Natural killer cell (primary cell): ENCODE measurements at places on chromosomes 12 and 14. TPM values are rescaled to one million over a fixed set of nuclear protein-coding genes. Genes with fewer than 3 reads are reported as not detected.

The DEPDC4 gene
- not detected for total RNA-seq

GRCh38 chr14:67515386-67516079 lies 17.6 kb upstream of the PLEKHH1 start:
- DNase-seq = no peak

The SERPINA12 gene
- total RNA-seq = not detected

DNA sequence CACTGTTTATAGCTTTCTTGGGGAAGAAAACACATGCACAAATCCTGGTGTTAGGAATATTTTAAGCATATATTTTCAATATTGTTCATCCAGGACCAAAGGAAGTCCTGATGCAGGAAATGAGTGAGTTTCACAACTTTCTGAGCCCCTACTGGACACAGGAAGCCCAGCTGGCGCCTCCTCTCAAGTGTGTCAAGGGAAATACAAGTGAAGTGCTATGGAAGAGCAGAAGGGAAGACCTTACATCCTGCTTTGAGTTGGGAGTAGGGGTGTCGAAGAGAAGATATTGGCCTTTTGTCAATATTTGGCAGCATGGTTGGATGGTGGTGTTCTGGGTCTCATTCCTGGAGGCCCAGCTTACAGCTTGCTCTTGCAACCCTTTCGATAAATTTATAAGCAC lies 66.1 kb upstream of the ZDHHC17 start:
- DNase-seq = no peak

The PLCZ1 gene
- not detected for total RNA-seq

DNA sequence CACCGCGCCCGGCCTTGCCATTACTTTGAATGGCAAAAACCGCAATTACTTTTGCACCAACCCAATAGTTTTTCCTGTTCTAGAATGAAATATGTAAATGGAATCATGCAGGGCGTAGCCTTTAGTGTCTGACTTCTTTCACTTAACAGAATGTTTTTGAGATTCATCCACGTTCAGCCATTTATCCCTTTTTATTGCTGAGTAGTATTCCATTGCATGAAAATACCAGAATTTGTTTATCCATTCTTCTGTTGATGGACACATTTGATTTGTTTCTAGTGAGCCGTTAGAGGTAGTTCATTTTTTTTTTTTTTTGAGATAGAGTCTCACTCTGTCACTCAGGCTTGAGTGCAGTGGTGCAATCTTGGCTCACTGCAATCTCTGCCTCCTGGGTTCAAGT lies 90.6 kb downstream of the SLC25A47 start:
- DNase-seq = no peak

DNA sequence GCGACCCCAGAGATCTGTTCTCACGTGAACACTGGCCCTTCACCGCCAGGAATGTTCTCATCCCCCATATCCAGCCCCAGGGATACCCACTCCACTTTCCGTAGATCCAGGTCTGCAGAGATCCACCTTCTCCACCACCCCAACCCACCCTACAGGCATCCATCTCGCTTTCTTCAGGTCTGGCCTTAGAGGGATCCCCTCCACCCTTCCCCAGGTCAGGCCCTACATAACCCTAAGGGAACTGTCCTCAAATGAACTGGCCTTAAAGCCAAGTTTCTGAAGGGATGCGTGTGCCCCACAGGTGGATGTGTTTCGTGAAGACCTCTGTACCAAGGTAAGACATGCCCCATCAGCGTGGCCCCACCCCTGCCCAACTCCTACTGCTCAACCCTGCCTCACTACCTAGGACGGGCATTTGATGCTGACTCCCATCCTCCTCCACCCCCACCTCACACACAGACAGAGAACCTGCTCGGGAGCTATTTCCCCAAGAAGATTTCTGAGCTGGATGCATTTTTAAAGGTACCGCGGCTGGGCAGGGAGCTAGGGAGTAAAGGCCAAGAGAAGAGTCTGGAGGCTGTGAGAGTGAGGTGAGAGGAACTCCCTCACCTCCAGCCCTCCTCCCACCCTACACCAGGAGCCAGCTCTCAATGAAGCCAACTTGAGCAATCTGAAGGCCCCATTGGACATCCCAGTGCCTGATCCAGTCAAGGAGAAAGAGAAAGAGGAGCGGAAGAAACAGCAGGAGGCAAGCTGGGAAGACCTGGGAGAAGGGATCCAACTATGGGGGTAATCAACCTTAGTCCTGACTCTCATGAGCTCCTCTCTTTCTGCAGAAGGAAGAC lies 912 bp downstream of the PSME1 start:
- DNase-seq = no peak

GRCh38 chr12:121219353-121219986 lies 9.5 kb downstream of the P2RX4 start:
- DNase-seq = no peak

DNA sequence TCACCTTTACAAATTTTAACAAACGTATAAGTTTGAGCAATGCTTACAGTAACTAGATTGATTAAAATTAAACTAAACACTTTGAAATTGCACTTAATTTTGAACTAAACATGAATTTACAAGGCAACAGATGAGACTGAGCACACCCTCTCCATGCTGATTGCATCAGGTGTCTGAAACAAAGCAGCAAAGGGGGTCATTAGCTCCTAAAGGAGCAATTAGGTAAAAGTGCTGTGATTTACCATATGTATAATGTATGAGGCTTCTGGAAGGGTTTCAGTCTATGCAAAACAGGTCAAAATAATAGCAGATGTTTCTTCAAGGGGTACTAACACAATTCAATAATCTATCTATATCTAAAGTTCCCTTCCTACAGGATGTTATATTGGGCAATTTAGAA lies 98.8 kb upstream of the LMNTD1 start:
- no peak for DNase-seq

The PARPBP gene
- 5.6 TPM for total RNA-seq

The KRT2 gene
- total RNA-seq = 1.4 TPM

The KRT6C gene
- not detected for total RNA-seq

The FAM181A gene
- not detected for total RNA-seq

The GSC gene
- 2.1 TPM for total RNA-seq

- DNase-seq = peak; percentile 96
Observed at GRCh38 chr12:14770496-14771461, 32.5 kb downstream of the WBP11 start.

- no peak for DNase-seq
Observed at GRCh38 chr12:4082809-4083403, 190.7 kb upstream of the CCND2 start.

GRCh38 chr14:67428501-67429031 lies 16.6 kb upstream of the PLEK2 start:
- DNase-seq = no peak

DNA sequence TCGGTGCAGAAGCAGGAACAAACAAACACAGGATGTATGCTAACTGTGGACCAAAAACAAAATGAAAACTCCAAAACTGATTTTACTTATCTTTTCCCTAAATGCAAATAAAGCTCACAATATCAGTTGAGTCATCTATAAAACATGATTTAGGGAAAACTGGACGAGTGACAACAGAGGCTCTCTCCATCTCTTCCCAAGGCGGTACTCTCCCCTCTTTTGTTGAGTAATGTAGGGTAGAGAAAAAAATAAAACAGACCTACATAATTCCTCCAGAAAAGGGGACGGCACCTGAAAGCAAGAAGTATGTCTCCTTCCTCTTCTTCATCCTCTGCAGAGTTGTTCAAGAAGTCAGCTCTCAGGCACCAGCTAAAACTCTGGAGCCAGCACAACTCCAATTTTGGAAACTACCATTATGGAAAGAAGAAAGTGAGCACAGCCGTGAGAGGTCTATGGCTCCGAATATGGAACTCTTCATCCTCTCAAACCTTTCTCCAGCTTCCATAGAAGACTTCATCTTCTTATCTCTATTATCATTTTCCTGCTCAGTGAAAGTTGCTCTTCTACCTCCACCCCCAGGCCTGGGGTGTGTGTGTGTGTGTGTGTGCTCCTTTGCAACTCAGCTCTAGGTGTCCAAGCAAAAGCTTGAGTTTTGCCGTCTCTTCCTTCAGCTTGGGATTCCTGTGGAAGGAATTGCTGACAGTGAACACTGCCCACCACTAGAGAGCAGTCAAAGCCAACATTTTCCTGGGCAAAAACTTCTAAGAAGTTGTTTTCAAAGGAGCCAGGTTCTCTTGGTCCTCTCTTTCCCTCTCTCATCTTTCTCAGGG lies 155.4 kb downstream of the DIO2 start:
- no peak for DNase-seq

DNA sequence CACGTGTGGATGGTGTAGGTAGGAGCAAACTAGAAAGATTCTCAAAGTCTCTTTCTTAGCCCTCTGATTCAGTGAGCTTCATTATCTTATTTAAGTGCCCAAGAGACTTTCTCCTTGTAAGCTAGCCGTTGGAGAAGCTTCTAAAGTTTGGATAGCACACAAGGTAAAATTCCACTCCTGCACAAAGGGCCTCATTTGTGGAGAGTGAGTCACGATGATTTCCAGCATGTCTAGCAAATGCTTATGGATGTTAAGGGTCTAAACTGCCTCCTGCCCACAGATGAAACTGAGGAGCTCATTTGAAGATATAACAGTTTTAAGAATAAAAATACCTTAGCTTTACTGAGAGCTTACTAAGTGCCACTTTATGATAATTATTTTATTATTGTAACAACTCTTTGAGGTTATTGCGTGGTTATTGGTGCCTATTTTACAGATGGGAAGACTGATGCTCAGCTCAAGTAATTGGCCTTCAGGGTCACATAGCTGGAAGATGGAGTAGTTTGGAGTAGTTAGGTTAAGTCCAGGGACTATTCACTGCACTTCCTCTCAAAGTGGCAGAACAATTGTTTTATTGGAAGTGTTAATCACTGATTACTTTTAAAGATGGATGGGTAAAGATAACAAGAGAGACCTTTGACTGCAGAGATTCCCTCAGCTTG lies 78.7 kb upstream of the HIF1A start:
- no peak for DNase-seq

GRCh38 chr14:67987606-67988005 lies 168.0 kb downstream of the RAD51B start:
- DNase-seq = no peak

- DNase-seq = no peak
Observed at GRCh38 chr14:72488514-72488913, 405.4 kb downstream of the DPF3 start.

The TSPAN19 gene
- total RNA-seq = not detected

DNA sequence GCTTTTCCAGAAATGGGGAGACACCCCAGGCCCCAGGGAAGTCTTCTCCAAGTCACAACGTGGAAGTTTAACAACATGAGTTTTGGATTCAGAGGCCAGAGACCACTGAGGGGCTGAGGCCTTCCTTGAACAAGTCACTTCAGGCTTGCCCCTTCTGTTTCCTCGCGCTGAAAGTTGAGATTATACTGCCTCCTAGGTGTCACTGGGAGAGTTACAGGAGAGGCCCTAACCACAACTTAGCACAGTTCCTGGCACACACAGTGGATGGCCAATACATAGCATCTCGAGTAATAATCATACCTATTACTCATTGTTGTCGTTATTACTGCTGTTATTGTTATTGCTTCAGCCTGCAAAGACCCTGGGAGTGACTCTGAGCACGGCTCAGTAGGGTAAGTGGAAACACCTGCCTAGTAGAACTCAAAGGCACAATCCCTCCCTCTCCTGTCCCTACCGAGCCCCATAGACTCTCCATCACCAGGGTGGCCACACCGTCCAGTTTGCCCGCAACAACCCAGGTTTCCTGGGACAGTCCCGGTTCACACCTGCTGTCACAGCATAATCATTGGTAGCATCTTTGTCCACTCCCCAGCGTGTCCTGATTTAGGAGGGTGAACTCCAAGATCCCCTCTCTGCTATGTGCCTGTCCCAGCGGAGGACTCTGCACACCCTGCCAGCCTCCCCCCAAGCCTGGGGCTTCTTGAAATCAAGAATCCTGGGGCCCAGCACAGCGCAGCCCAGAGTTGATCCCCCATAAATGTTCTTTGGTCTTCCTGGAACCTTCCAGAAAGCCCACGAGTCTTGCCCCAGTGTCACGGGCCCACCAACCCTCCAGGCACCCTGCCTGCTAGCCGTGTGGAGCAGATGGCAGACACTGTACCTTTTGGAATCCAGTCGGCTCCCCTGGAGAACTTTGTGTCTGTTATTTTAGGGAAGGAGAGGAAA lies 85.0 kb downstream of the SYNE3 start:
- peak; percentile 28 for DNase-seq

- no peak for DNase-seq
Observed at GRCh38 chr12:116540622-116541152, 18.5 kb upstream of the MAP1LC3B2 start.

The VEZT gene
- total RNA-seq = 35.1 TPM

DNA sequence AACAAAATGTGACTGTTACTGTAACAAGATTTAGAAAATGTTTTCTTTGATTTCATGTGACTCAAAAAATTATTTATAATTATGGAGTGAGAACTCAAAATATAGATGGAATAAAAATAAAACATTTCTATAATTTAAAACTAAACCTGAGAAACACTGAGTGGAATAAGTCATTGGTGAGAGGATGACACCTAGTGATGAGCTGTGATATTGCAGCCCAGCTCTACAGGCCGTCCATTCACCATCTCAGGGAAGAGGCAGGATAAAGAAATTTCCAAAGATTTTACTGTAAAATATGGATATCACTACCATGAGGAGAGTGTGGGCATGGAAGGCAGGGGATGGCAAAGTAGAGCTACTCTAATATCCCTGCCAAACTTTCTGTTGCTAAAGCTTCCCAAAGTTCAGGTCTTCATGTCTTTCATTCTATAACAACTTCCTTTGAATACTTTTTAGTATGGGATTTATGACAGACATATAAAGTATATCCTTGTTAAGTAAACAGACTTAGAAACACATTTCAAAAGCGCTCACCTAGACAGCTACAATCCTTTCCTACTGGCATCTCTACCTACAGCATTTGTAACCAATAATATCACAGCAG lies 308.0 kb downstream of the ITPR2 start:
- DNase-seq = no peak

DNA sequence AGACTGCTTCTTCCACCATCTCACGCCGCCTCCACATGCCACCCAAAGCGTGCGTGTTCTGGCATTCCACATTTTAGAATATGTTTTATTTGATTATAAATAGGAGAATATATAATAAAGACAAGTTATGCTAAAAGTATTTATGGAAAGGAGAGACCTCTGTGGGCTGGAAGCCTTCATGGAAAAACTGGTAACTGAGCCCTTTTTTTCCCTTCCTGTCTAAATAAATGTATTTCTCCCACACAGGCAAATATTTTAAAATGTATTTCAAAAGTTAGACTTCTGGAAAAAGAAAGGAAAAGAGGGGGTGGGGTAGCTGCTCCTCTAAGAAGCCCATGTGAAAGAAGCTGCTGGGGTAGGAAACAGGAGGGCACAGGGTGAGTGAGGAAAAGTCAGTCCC lies 16.1 kb upstream of the NR4A1 start:
- DNase-seq = no peak

The TAS2R46 gene
- total RNA-seq = 4.5 TPM

DNA sequence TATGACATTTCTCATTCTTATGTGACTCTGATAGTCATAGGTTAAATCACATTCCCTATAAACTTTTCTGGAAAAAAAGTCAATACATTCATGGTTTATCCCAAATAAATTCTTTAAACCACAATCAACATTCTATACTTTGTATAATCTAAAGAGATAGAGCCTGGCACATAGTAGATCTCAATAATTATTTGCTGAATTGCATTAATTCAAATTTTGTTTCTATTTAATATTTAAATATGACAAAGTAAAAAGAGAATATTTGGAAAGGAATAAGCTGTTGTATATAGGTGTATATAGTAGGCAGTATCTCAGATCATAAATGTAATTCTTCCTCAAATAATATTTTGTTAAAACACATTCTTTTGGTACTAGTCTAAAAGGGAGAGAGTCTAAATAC lies 102.2 kb upstream of the USP15 start:
- DNase-seq = no peak

The ACOT2 gene
- 19.2 TPM for total RNA-seq
